HT1080 (cell line): ENCODE measurements at places on chromosomes 7 and 10. TPM values are rescaled to one million over a fixed set of nuclear protein-coding genes. Genes with fewer than 3 reads are reported as not detected.
A peak's percentile ranks its signal among the peaks of the same experiment; 100 is the strongest.

GIMAP1 gene
- total RNA-seq, result not detected in 2 replicates

GRCh38 chr10:71840177-71840957, 10.7 kb downstream of the PSAP start:
- DNase-seq, result peak; percentile 87

- no peak for DNase-seq
Measured at GRCh38 chr7:158564663-158565035, 23.0 kb downstream of the PTPRN2 start.

- DNase-seq, result no peak
Measured at GRCh38 chr10:29886299-29886698, 173.1 kb downstream of the JCAD start.

DNA sequence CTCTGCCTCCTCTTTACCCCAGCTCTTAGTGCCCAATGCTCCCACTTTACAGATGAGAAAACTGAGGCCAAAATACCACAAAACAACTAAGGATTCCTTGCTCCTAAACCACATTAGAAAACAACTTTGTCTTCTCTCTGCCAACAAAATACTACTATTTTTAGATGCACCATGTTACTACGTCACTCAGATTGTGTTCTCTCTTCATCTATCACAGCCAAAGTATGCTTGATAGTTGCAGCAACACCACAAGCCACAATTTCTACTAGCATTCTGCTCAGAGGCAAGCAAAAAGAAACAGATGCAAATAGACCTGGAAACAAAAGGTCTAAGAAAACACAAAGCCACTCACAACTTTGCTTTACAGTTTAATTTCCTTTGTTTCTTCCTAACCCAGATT, 3.3 kb upstream of the PDE1C start:
- DNase-seq, result no peak

- DNase-seq, result peak; percentile 7
Measured at GRCh38 chr7:19919261-19920095, 146.1 kb upstream of the TMEM196 start.
